H1 (cell line): ENCODE measurements at places on chromosomes 3 and 15.

- H3K36me3 ChIP-seq: no peaks in the 10 kb centered on the region
- no peak overlapping the region for H3K27ac ChIP-seq
Measured at GRCh38 chr3:169661361-169662131, 2.0 kb downstream of the MECOM start.

DNA sequence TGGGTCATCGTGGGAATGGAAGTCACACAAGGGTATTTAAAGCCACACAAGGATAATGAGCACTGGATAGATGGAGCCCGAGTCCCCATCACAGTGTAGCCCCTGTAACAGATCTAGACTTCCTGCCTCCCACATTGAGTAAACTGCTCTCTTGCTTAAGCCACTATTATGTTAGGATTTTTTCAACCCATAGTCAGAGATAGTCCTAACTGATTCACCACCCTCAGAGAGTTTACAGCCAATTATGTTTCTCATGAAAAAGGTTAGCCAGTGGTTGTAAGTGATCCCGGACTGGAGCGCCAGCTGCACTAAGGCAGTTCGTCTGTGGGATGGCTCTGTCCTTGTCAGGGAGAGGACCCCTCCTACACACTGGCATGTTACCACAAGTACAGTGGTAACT is 77.0 kb downstream of the KLF13 start:
- H3K4me1 ChIP-seq: no peaks in the 10 kb centered on the region
- no peaks in the 10 kb centered on the region for H3K36me3 ChIP-seq
- H3K27me3 ChIP-seq: no peaks in the 10 kb centered on the region
- no peak overlapping the region for H3K27ac ChIP-seq

- H3K4me3 ChIP-seq: no peak overlapping the region
- 0 out of 2 replicates have a peak, but pooled peaks cover 2% of the 10 kb centered on the region for H3K36me3 ChIP-seq
- DNase-seq: no peak
- no peaks in the 10 kb centered on the region for H3K27me3 ChIP-seq
- no peak overlapping the region for H3K27ac ChIP-seq
Measured at GRCh38 chr3:48784426-48785120, 63.1 kb downstream of the PRKAR2A start.

DNA sequence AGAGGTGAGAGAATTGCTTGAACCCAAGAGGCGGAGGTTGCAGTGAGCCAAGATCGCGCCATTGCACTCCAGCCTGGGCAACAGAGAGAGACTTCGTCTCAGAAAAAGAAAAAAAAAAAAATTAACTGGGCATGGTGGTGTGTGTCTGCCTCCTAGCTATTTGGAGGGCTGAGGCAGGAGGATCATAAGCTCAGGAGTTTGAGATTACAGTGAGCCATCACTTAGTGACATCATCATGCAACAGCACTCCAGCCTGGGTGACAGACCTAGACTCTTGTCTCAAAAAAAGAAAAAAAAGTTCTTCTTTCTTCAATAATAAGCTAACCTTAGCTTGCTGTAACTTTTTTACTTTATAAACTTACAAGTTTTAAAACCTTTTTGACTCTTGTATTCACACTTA is 99.8 kb downstream of the SLMAP start:
- no peak for DNase-seq
- peaks cover 10% of the 10 kb centered on the region for H3K36me3 ChIP-seq
- H3K4me3 ChIP-seq: no peak overlapping the region
- no peaks in the 10 kb centered on the region for H3K4me1 ChIP-seq
- H3K27me3 ChIP-seq: no peaks in the 10 kb centered on the region

DNA sequence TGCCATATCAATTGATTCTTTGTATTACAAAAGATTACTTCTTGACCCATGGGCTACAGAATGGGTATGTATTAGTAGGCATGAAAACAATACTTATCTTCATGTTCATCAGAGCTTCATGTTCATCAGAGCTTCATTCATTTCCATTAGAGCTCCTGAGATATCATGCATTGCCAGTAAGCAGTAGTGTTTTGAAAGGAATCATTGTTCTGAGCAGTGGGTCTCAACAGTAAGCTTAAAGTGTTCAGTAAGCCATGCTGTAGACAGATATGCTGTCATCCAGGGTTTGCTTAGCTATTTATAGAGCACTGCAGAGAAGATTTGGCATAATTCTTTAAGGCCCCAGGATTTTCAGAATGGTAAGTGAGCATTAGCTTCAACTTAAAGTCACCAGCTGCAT is 596.1 kb downstream of the ZNF385D start:
- H3K27ac ChIP-seq: no peak overlapping the region
- H3K4me1 ChIP-seq: no peaks in the 10 kb centered on the region
- H3K27me3 ChIP-seq: no peaks in the 10 kb centered on the region
- H3K36me3 ChIP-seq: no peaks in the 10 kb centered on the region
- no peak overlapping the region for H3K4me3 ChIP-seq

DNA sequence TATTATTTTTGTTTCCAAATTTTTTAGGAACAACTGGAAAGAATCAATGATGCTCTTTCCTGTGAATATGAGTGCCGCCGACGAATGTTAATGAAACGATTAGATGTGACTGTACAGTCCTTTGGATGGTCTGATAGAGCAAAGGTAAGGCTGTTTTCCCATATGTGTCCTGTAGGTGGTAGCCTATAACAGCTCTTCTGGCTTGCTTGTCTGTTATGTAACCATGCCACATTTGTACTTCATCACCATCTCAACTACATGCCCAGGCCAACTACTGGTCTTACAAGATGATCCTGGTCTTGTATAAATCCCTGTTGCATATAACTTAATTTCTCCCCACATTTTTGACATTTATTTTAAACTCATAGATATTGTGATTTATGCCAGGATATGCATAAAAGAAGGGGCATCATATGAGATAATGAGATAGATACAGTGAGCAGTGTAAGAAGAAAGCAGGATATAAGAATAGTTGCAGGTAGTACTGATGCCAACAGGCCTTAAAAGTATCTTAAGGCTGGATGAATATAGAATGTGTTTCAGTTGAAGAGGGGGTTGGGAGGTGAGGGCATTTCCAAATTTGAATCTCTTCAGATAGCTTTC is 20.3 kb downstream of the FAM98B start:
- DNase-seq: no peak
- no peak overlapping the region for H3K4me3 ChIP-seq
- H3K4me1 ChIP-seq: no peaks in the 10 kb centered on the region

DNA sequence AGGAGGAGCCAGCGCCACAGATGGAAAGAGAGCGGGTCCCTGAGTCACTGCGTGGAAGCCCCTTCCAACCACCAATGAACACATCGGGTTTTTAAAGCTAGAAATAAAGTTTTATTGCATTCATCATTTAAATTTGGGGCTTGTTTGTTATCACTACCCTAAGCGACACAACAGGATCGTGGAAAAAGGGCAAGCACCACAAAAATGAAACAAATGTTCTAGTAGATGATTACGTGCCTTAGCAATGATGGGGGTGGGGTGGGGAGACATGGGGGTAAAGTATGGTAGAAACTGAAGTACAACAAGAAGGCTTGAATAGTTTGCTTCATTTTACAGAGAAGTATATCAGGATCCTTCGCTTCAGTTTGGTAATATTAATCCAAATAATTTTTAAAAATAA is 221.6 kb upstream of the ATP10A start:
- no peak for DNase-seq
- H3K27ac ChIP-seq: no peak overlapping the region
- H3K4me3 ChIP-seq: no peak overlapping the region
- no peaks in the 10 kb centered on the region for H3K27me3 ChIP-seq
- H3K36me3 ChIP-seq: no peaks in the 10 kb centered on the region

GRCh38 chr15:40992241-40992741 is 39.0 kb downstream of the CHAC1 start:
- DNase-seq: no peak
- no peak overlapping the region for H3K4me3 ChIP-seq
- H3K27ac ChIP-seq: no peak overlapping the region

GRCh38 chr3:55352668-55353067 is 134.4 kb downstream of the WNT5A start:
- H3K27me3 ChIP-seq: no peaks in the 10 kb centered on the region
- DNase-seq: no peak
- no peaks in the 10 kb centered on the region for H3K36me3 ChIP-seq
- H3K4me1 ChIP-seq: no peaks in the 10 kb centered on the region

DNA sequence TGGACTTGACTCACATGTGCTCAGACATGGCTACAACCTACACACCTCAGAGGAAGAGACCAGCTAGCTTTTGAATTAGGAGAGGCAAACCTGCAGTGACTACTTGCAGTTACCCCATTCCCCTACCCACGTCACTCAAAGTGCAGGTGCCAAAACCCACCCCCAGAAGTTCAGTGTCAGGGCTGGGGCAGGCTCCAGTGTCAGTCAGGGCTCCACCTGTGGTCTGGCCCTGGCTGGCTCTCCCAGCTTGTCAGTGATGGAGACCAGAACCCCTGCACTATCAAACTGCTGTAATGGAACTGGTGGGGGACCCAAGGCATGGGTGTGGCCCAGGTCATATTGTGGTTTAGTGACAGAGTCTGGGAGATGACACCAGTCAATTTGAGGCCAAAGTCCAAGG is 32.6 kb upstream of the SLC41A3 start:
- DNase-seq: no peak
- no peaks in the 10 kb centered on the region for H3K36me3 ChIP-seq
- H3K27me3 ChIP-seq: no peaks in the 10 kb centered on the region
- no peaks in the 10 kb centered on the region for H3K4me1 ChIP-seq
